ENCODE measurements at places on chromosomes 13 and 19.

- no peak for DNase-seq
These were observed 711.0 kb downstream of the UQCRFS1 start for GRCh38 chr19:28501976-28502375.

- no peak for DNase-seq
These were observed 36.8 kb upstream of the SEMA6B start for GRCh38 chr19:4596033-4596904.

- DNase-seq, result no peak
These were observed 59.7 kb downstream of the SHISA2 start for GRCh38 chr13:25992076-25992475.

DNA sequence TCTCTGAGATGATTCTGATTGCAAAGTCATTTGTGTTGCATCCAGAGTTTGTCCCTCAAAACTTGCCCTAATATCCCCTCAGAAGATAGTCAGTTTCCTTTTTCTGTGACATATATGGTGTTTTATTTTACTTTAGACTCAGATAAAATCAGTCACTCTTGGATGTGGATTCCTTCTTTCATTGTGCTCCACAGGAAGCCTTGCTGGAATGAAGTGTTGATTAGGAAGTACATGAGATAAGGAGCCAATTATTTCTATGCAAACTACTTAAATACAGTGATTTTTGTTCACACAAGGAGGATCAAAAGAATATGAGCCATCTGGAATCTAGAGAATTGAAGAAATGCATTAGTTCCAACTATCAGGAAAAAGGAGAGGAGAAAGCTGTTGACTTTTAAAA lies 107.6 kb upstream of the RXFP2 start:
- no peak for DNase-seq

DNA sequence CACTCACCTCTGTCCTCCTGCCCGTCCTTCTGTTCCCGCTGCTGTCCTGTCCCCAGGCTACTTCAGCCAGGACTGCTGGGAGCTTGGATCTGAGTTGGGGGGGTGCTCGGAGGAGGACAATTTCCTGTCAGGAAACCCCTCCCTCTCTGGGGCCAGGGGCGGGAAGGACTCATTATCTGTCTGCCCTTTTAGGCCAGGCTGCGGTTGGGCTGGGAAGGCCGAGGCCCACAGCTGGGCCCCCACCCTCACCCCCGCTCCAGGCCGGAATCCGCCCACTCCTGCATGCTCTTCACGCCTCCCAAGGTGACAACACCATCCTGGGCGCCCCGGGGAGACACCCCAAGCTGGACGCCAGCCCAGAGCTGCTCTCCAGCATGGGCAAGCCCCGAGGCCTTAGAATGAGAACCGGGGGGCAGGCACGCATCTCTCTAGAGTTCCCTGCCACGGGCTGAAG lies at the start of gene EXOC3L2:
EXOC3L2 (minus strand) TSS at position 74 of the 454 bp plus-strand sequence. CDS start 6,362 bp downstream, outside the sequence.
- DNase-seq, result no peak

GRCh38 chr13:95791084-95791722 lies 114.3 kb downstream of the DNAJC3 start:
- DNase-seq, result no peak

GRCh38 chr13:78420814-78421213 lies 182.5 kb downstream of the POU4F1 start:
- no peak for DNase-seq

- DNase-seq, result peak; percentile 60
These were observed 1.4 kb upstream of the CD37 start for GRCh38 chr19:49333811-49334288.
